CD4-positive, alpha-beta T cell treated with Interleukin-15 for 1 hour (primary cell): ENCODE measurements at places on chromosomes 4 and X.
A peak's percentile ranks its signal among the peaks of the same experiment; 100 is the strongest.

DNA sequence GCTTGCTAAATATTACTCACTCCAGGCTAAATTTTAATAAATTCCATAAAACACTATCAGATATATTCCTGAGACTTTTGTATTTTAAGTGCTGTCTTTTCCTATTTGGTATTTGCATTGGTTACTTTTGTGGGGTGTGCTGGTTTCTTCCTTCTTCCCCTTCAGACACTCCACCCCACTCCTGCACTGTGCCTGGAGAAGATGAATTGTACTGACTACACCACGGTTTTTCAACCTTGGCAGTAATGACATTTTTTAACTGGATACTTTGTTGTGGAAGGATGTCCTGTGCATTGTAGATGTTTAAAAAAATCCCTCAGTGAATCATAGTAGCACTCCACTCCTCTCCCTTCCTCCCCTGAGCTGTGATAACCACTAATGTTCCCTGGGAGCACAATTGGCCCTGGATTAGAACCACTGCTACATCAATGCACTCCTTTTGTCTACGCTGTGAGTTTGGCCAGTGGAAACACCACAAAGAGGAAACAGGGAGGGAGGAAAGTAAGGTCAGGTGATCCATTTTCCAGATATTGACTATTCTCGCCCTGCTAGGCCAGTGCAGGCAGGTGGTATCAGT lies 36.3 kb downstream of the SNCA start:
- no peak for DNase-seq

DNA sequence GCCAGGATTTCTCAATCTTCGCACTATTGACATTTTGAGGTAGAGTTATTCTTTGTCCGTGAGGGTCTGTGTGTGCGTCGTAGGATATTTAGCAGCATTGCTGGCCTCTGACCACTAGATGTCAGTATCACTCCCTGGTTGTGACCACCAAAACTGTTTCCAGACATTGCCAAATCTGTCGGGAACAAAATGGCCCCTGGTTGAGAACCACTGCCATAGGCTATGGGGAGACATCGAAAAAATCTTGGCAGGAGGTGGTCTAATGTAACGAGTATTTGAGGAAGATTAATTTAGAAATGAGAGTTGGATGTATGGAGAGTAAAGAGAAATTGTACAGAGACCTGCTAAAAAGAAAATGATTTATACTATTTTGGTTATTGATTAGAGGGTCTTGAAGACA lies 108.4 kb downstream of the DOCK11 start:
- DNase-seq, result peak; percentile 34

DNA sequence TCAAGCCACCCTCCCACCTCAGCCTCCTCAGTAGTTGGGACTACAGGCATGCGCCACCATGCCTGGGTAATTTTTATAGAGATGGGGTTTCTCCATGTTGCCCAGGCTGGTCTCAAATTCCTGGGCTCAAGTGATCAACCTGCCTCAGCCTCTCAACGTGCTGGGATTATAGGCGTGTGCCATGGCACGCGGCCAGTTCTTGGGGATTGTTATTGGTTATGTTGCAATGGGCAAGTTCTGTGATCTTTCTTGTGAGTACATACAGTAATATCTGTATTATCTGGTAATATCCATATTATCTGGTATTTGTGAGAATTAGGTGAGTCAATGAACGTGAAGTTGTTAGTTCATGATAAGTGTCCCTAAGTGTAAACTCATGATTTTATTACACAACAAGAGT lies 90.3 kb upstream of the TBL1X start:
- no peak for DNase-seq

DNA sequence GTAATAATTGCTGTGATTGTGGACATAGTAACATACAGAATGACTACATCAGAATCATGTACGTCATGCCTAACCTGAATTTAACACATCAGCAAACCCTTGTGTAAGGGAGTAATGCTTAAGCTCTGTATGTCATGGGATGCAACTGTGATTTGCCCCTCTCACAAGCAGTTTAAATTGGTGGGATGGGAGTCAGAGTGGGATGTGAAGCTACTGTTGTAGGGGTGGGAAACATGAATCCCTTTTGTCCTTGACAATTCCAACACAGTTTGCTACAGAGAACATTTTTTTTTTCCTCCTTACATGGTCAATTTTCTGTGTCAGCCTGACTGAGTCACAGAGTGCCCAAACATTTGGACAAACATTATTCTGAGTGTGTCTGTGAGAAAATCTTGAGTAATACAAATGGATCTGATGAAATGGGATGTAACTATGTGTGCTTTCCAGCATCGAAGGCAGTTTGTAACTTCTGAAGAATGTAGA lies 392.8 kb downstream of the GPM6A start:
- no peak for DNase-seq

DNA sequence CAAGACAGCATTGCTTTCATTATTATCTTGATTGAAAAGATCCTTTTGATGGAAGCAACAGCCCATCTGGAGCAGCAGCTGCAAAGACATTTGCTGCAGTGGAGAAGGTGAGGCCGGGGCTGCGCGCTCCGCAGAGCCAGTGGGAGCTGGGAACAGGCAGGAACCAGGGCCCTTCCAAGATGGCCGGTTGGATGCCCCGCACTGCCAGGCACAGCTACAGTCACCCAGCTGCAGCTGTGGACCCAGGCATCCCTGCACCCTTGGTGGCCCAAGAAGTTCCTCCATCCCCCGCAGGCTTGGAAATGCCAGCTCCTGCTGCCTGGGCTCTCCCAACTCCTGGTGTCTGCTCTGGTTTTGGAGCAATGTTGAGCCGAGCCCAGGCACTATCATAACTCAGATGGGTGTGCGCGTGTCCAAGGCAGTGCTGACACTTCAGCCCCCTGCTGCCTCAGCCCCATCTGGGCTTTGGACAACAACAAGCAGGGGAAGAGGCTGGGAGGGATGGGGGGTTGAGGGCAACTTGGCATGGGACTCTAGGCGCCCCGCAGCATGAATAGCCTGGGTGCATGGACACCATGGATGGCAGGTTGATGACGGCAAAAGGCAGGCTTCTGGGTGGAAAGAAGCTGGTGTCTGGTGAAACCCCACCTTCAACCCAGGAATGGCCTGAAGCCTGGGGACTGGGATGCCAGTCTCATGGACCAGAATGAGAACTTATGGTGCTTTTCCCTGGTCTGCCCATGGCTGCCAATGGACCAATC lies 371.8 kb downstream of the FSTL5 start:
- no peak for DNase-seq

DNA sequence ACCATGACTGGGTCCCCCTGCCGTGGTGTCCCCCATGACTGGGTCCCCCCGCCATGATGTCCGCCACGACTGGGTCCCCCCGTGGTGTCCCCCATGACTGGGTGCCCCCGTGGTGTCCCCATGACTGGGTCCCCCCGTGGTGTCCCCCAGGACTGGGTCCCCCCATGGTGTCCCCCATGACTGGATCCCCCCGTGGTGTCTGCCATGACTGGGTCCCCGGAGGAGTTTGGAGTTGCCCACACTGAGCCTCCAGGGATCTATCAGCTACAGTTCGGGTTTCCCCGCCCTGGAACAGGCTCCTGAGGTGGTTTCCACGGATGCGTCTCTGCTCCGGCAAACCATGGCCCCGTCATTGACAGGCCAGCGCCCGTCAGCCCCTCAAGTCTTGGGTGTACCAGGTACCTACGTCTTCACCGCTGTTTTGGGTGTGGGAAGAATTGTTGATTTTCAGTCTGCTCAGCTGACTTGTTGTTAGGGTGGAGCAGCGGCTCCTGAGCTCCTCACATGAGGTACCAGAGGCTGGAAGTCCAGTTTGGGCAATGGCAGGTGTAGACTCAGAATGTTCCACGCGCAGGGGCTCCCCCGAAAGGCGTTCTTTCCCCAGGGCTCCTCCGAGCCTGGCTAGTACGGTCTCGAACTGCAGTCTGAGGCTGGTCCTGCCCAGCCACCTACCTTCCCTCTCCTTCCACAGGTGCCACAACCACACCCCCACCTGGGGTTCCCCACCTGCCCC lies 8.3 kb upstream of the PDE6B start:
- DNase-seq, result no peak

DNA sequence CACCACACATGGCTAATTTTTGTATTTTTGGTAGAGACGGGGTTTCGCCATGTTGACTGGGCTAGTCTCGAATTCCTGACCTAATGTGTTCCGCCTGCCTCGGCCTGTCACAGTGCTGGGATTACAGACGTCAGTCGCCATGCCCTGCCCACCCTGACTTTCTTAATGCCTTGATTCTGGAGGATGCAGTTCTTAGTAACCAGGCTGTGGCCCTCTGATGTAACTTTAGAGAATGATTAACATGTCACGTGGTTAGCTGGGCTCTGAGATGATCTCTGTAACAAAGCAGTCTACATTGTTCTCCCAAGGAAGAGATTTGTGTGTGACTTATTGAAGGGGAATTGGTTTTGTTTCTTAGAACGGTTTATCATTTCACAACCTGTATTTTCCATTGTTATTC lies 30.6 kb downstream of the ANK2 start:
- DNase-seq, result no peak

DNA sequence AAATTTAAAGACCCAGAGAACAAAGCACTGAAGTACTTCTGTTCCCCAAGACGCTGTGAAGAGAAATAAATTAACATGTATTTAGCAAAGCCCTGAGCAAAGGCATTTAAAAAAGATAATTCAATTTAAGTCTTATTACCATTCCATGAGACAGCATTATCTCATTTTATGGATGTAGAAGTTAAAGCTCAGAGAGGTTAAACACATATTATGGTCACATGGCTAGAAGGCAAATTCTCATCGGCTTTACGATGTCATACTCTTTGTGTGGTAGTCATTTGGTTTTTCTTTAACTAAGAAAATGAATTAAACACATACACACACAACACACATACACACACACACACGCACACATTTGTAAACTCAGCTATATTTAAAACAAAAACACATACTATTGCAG lies 262.7 kb downstream of the HS3ST1 start:
- DNase-seq, result no peak

DNA sequence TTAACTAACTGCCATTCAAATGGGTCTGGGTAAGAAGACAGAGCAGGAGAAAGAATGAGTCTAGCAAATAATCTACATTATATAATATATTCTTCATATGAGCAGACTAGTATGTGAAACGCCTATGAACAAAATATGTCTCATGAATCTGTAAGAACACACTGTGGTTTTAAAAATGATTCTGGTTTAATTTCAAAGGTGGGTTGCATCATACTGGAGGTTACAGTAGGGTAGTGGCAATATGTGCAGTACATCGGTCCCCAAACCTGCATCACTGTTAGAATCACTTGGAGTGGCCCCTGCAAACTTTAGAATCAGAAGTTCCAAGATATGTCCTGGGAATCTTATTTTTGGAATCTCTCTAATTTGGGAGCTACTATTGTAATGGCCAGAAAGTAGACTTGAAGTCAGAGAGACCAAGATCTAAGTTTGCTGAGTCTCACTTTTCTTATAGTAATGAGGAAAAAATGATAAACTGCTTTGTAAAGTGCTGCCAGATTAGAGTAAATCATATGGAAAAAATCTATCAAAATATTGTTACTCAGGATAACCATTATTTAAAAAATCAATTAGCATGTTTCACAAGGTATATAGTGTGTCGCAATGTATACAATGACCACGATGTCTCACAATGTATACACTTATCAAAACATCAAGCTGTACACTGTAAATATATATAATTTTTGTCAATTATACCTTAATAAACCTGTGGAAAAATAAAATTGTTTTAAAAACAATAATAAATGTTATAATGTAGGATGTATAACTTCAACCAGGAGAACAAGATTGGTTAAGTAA lies 37.9 kb upstream of the ARSJ start:
- DNase-seq, result no peak

DNA sequence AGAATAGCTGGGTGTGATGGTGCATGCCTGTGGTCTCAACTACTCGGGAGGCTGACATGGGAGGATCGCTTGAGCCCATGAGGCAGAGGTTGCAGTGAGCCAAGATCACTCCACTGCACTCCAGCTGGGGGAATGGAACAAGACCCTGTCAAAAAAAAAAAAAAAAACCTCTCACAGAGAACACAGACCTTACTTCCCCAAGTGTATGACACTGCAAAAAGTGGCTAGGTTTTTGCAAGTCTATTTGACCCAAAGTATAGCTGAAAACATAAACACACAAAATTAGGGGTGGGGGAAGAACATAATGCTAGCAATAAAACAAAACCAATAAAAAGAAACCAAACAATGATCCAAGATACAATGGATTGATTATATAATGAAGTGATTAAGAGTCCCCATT lies 6.7 kb downstream of the LAMP2 start:
- no peak for DNase-seq

GRCh38 chr4:15451866-15452765 lies 17.6 kb upstream of the CC2D2A start:
- no peak for DNase-seq

GRCh38 chr4:187006189-187006618 lies 282.5 kb upstream of the FAT1 start:
- DNase-seq, result no peak

GRCh38 chr4:111959222-111959621 lies 186.0 kb upstream of the FAM241A start:
- no peak for DNase-seq

DNA sequence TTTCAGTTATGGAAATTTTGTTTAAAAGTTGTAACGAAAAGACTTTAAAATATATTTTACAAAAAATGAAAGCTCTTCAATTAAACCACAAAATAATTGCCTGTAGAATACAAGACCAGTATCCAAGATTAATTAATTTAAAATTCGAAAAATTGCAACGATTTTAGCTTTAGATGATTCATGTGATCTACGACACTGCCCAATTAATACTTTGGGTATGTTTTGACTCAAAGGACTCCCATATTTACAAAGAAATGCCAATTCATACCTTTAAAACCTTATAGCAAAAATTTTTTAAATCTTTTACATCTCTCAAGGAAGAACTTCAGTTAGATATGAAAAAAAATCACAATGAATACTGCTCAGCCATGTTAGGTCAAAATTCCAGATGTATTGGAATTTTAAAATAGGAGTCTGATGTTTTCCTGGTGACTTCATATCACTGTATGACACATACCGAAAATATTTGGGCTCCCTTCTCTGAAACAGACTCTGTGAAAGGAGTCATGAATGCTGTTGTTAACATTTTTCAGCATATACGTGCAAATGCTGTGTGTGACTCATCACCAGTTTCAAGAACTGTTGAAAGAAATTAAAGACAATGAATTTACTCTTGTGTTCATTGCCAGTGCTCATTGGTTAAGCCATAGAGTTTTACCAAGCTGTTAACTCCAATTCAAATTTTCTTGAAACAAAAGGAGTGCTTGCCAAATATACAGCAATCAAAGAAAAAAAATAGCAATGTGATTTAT lies 13.8 kb upstream of the SMS start:
- no peak for DNase-seq
